ENCODE measurements at places on chromosomes 11 and 22.

GRCh38 chr11:116424615-116425261, 348.0 kb downstream of the BUD13 start:
- DNase-seq = no peak

GRCh38 chr11:27934830-27935145, 173.2 kb downstream of the KIF18A start:
- DNase-seq = no peak

DNA sequence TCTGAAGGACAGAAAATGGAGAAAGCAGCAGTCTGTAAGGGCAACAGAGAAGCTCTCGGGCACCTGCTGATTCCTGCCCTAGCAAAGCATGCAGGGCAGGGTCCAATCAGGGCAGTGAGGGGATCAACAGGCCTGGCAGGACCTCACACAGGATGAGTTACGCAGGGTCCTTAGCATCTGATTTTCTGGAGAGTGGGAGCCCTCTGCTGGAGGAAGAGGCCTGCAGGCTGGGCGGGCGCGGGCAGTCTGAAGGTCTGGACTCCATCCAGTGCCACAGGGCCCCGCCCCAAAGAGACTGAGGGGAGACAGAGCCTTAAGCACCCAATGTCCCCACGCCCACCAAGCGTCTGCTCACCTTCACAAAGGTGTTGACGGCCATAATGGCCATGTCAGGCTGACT, 28.9 kb downstream of the AP1B1 start:
- no peak for DNase-seq

DNA sequence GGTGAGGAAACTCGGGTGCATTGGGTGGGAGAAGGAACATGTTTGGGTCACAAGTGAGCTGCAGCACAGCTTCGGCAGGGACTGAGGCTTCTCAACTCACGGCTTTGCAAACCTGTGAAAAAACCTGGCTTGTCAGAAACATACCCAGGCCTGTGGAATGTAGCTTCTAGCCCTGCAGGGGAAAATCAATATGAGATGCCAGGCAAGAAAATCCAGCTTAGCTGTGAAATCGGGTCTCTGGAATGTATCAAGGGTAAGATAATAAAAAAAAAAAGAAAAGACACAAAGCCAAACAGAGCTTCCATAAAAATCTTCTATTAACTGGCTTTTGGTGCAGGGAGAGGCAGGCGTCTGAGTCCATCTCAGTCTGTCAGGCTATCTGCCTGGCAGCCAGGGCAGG, 28.5 kb downstream of the UQCR10 start:
- no peak for DNase-seq

DNA sequence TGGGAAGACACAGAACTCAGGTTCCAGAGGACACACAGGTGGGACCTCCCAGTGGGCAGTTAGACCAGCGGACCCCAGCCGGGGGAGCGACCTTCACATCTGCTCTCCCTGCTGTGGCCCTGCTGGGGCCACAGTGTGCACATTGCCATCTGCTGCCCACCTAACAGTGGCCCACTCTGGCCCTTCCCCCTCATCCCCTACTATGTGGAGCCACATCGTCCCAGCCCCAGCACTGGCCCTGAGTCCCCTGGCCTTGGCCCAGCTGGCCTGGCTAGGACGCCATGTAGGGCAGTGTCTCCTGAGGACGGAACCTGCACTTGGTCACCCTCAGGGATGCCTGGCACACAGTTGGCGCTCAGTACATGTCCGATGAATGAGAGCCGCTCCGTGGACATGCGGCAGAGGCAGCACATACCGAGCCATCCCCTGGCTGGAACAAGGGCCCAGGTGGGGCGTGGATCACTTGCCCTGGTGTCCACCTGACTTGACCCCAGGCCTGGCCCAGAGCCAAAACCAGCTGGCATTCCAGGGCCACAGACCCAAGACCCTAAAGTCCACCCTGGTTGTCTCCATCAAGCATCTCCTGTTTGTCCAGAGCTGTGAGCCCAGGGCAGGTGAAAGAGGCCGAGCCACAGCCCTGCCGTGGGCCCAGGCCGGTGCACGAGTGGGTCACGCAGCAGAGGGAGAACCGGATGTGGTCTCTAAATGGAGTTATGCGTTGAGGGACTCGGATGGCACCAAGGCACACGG, 93.1 kb upstream of the FGF3 start:
- DNase-seq = no peak

DNA sequence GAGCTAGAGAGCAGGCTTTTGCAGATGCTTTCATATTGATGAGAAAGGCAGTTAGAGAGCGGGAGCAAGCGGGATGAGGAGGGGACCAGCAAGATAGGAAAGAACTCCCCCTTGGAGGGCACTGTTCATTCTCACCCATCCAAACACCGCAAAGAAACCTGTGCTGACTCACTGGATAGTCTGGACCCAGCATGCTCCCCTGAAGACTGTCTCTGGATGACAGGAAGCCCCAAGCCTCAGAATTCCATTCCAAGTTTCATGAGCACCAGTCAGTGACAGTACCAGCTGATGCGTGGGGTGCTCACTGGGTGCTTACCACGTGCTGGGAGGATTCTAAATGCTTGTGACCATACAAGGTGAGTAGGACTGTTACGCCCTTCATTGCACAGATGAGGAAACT, 34.2 kb downstream of the MICAL3 start:
- DNase-seq = no peak

- no peak for DNase-seq
These were observed 164.6 kb downstream of the MN1 start for GRCh38 chr22:27636716-27637508.

DNA sequence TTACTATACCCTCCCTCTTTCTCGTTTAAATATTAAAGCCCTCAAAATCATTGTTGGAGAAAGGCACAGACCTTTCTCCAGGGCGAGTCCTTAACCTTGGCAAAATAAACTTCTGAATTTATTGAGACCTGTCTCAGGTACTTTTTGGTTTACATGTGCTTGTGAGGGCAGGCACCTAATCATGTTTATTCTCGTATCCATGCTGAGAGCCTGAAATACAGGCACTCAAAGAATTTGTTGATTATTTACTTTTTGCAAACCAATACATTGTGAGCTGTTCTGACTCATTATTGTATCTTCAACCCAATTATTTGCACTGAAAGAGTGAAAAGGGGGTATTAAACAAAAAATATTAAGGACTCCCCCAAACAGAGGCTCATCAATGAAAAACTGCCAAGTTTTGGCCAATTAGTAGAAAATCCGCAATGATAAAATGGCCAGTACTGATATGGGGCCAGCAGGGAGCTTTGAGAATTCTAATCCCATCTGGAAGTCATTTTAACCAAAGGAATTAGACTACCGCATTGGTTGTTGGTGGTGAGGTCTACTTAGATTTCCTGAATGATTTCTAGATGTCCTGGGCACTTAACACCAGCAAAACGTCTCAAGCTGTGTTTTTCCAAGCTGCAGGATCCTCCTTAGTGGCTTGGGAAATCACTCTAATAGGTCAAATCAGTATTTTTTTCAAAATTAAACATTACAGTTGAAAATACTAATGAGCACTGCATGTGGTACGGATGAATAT, 157.3 kb downstream of the SWAP70 start:
- DNase-seq = no peak

GRCh38 chr11:20015101-20015500, 145.2 kb downstream of the DBX1 start:
- DNase-seq = no peak

- DNase-seq = no peak
These were observed 4.8 kb downstream of the KIAA0930 start for GRCh38 chr22:45235851-45236342.

DNA sequence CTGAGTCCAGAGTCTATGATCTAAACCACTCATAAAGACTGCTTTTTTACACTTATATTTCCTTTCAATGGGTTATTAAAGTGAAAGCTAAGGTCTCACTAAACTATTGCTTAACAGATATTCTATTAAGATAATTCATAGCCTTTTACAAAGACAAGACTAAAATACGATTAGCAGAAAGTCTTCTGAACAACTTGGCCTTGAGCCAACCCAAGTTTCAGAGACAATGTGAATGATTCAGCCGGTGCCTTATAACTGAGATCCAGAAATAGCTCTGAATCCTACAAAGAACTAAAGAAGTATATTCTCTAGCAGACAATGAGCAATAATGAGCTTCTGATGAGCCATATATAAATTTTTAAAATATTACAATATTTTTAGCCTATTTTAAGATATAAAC, 41.5 kb upstream of the CARD18 start:
- no peak for DNase-seq

DNA sequence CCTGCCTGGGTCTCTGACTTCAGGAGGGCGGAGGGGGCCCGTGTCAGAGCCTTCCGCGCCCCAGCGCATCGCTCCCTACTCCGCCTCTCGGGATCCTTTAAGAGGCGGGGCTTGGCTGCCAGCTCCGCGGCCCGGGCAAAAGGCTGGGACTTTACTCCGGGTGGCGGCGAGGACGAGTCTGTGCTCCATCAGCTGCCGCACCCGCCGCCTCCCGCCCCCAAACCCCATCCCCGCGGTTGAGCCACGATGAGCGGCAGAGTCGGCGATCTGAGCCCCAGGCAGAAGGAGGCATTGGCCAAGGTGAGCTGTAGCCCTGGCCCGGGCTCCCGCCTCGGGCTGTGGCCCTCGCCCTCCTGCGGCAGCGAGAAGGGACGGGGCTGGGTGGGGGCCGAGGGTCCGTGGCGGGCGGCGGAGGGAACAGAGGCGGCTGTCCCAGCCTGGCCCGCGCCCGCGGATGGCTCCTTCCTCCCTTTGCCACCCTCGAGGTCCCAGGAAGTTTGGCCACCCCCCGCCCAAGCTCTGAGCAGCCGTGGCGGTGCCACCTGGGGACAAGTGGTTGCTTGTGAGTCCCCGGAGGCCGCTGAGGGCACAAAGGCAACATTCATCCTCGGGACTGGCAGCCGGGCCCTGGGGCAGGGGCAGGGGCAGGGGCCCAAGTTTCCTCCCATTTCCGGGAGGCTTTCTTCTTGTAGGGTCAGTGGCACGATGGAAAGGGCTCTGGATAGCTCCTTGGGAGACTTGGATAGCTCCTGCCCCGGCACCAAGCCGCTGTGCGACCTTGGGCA, at the start of gene SEC14L2:
SEC14L2 (plus strand) TSS at position 148 of the 785 bp plus-strand sequence; CDS start at position 247, 99 bp downstream.
- no peak for DNase-seq

GRCh38 chr11:48019217-48019584, 38.8 kb downstream of the PTPRJ start:
- no peak for DNase-seq

DNA sequence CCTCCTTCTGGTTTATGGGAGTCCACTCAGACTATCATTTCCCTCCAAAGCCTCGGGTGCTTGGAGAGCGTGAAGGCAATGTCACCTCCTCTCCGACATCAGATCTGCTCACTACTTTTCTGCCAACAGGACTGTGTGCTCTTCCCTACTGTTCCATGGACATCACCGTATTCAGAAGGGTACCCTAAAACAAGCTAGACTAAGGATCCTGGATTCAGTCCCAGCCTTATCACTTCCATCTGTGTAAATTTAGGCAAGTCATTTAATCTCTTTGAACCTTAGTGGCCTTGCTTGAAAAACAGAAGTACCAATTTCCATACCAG, 78.2 kb downstream of the KCNC1 start:
- DNase-seq = no peak

- DNase-seq = no peak
These were observed 110.8 kb upstream of the NNMT start for GRCh38 chr11:114185436-114185835.

- no peak for DNase-seq
These were observed 209.7 kb upstream of the ARHGAP20 start for GRCh38 chr11:110921742-110922521.

- DNase-seq = no peak
These were observed 60.2 kb downstream of the NTM start for GRCh38 chr11:131430473-131431208.

DNA sequence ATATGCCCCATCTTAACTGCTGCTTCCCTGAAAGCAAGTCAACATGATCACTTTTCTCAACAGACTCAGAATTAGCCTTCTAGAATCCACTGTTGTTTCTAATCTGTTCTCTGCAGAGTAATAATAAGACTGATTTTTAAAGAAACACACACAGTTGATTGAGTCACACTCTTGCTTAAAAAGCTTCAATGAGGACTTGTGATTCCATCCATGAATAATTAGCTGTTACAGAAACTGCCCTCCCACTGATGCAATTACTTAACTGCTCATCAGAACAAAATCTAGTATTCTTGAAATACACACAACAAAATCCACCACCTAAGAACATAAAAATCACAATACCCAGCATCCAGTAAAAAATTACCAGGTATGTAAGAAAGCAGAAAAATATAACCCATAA, 100.5 kb upstream of the TIMP3 start:
- no peak for DNase-seq
